Right hindlimb (tissue), 1 donor: ENCODE measurements at places on chromosomes 3 and 15.

DNA sequence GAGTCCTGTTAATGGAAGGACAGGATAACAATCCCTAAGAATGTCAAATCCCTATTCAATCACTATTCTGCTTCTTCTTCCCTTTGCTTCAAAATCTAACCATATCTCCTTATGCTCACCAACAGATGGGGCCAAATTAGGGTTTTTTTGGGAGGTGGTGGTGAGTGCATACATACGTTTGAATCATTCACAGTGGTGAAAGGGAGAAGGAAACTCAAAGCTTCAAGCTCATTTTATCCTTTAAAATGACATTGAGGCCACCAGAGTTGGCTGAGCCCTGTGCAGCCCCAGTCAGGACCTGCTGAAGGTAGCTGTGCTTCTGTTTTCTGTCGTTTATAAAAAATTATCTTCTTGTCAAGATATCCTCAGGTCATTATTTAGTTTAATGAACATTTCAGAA lies 607.5 kb upstream of the AGTR1 start:
- DNase-seq, result no peak

DNA sequence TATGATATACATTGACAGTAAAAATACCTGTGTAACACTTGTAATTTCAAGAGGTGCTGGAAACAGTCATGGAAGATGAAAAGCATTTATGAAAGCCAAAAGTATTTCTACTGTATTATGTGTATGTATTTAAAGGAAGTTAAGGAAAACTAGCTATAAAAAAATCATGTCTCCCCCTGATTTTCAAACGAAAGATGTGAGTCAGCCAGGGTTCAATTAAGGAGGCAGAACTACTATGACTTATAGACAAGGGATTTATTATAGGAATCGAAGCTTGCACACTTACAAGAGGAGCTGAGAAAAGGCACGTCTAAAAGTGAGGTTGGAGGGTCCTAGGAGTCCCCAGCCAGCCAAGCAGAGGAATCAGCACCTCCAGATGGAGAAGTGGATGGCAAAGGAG lies 119.4 kb downstream of the SUCLG2 start:
- DNase-seq, result no peak

GRCh38 chr3:62574266-62574898 lies 201.0 kb upstream of the FEZF2 start:
- no peak for DNase-seq

GRCh38 chr15:59352683-59353082 lies 20.0 kb downstream of the MYO1E start:
- DNase-seq, result no peak

DNA sequence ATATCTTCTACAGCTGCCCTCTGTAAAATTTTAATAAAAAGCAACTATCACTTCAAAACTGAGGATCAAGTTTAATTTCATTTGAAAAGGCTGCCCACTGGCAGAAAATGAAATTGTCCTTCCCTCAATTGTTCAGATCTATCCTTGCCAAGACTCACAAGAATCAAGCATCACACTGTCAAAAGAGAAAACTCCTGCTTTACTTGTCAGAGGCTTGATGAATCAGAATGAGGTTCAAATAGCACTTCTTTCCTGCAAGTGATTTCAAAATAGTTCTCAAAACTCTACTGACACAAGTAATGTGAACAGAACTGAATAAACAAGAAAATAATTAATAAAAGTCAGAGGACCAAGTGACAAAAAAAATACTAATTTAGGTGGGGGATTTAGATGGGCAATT lies 70.6 kb downstream of the GOLIM4 start:
- DNase-seq, result no peak

DNA sequence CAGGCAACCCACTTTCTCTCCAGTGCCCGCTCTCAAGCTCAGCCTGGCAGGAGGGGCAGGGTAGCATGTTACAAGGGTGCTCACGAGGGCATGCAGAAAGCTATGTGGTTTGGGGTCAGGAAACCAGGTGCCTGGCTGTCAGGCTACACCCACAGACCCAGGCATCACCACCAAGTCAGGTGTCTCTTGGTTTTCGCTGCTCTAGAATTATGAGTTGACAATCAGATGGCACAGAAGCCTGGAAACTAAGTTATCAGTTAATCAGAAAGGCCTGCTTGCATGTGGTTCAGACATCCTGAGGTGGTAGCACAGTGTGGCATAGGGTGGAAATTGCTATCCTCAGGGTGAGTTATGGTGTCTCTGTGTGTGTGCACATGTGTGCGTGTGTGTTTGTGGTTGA lies 16.2 kb upstream of the CCR9 start:
- no peak for DNase-seq

GRCh38 chr15:82849556-82850512 lies 40.4 kb downstream of the WHAMM start:
- DNase-seq, result peak; percentile 70

- DNase-seq, result peak; percentile 56
Observed at GRCh38 chr15:68843425-68844311, 23.0 kb upstream of the ANP32A start.

GRCh38 chr3:56612146-56612545 lies 55.2 kb downstream of the CCDC66 start:
- no peak for DNase-seq

DNA sequence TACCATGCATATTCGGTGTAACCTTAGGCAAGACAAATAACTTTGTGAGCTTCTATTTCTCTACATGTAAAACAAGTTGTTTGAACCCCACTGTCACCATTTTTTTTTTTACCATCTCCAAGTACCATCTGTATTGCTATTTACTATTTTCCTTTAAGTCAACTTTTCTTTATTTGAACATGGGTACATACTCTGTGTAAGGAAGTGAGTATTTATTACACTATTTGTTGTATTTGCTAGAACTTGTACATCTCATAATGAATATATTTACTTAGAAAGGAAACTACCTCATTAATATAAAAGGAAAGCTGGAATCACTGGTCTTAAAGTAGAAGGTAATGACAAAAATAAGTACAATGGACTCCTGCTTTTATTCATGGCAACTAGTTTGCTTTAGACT lies 69.9 kb downstream of the WNT5A start:
- no peak for DNase-seq

- DNase-seq, result no peak
Observed at GRCh38 chr15:85027421-85027820, 45.8 kb downstream of the PDE8A start.

GRCh38 chr3:25281041-25281731 lies 146.9 kb upstream of the RARB start:
- no peak for DNase-seq

DNA sequence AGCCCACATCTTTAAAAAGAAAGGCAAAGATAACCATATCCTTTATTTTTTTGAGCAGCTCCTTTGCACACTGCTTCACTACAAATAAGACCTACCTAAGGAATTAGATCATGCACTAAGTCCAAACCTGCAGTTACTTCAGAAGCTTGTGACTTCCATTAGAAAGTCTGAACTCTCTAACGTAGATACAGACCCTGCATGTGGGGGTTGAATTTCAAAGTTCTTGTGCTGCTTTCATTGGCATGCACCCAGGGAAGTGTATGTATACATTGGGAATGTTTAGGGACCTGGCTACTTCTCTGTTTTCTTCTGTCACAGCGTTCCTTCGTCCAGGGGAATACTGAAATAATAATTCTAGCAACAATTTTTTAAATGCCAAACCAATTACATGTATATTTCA lies 185.2 kb upstream of the IL12A start:
- DNase-seq, result no peak

GRCh38 chr15:57384024-57384423 lies 7.7 kb downstream of the CGNL1 start:
- peak; percentile 40 for DNase-seq
